ENCODE measurements at places on chromosomes 7 and 10.
A peak's percentile ranks its signal among the peaks of the same experiment; 100 is the strongest.

- no peak for DNase-seq
These were observed 31.9 kb downstream of the SLC26A4 start for GRCh38 chr7:107692501-107692900.

DNA sequence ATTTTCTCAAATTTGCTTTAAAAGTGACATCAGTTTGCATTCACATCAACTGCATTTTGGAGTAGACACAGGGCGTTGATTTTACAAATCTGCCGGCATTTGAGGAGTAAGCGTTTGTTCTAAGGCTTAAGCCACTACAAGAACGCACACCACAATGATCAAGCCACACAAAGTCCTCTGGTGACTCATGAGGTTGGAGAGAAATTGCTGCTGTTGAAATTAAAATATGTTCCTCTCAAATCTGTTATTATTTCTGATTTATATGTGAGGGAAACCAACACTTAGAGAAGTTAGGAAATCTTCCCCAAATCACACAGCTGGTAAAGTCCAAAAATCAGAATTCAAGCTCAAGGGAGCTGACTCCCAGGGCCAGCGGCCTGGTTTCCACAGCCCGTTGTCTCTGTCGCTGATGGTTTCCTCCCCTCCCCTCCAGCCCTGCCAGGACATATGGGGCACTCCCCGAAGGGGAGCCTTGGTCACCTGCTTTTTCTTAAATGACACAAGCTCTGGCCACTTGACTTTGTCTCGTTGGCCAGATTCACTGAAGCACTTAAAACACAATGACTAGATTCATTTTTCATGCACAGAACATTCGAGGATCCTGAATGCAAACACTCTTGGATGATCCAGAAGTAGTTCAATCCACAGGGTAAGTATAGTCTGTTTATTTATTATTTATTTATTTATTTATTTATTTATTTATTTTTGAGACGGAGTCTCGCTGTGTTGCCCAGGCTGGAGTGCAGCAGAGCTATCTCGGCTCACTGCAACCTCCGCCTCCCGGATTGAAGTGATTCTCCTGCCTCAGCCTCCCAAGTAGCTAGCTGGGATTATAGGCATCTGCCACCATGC is 29.2 kb upstream of the KLF6 start:
- no peak for DNase-seq

DNA sequence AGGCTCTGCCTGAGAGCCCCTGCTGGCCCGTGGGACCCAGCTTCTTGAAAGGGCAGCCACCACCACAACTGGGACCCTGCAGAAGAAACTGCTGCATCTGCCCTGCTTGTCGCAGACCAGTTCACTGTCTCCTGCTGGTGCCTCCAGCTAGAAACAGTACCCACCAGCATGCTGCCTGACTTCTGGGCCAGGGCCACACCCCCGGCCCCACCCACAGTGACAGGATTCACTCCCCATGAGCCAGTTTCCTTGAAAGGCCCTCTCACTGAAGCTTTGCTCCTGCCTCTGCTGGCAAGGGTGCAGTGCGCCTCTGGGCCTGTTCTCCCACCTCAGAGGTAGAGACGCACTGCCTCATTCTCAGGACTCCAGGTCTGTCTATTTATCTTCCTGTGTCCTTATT is 32.4 kb downstream of the ANXA11 start:
- DNase-seq: no peak

DNA sequence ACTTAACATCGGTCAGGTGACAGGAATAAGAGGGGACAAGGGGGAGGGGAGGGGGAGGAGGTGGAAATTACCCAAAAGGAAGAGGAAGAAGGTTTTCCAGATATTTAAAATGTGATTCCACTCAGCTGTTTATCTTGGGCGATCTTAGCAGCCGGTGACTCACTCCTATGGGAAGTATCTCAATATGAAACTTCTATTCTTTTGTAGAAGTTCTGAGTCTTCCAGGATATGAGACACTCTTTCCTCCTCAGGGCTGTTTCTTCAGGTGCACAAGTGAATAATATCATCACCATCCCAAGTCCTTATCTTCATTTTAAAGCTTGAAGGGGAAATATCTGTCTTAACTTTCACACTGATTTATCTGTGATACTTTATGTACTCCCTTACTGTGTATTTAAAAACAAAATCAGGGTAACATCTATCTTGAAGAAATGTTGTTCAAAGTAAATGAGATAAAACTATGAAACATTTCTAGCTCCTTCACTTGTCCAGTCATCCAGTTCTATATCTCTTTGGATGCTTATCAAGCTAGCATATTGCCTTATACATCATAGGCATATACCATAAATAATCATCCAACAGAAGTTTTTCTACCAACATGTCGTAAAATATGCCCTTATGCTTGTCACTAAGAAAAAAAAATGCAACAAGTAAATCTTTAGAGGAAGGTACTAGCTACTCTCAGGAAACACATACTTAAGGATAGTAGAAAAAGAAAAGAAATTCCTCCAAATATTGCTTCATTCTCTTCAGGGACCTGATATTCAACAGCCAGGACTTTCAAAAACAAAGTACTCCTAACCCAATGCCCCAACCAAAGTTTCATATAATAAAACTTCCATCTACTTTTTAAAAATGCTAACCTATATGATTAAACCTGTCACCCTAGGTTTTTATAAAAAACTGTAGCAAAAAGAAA is 13.7 kb downstream of the DOCK4 start:
- DNase-seq: no peak

DNA sequence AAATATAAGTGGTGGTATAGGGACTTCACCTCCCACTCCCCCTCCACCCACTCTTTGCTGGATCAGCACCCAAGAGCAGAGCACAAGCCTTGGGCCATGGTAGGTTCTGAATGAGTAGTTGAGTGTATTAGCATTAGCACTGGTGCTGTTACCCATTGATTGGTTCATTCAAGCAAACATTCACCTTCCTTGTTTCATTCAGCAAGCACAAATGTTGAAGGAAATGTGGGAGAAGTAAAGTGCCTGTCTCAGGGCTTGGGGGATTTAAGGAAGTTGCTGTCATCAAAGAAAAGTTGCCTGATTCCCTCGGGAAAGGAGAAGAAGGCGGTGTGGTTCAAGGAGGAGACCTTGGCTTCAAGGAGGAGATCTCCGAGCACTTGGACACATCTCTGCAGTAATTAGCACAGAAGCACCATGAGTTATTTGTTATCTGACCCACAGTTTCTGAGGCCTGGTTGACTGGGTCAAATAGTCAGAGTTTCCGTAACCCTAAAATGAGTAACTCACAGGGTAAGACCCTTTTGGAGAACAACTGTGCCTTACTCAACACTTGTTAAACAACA is 17.3 kb downstream of the IL2RA start:
- DNase-seq: no peak

- DNase-seq: no peak
These were observed 85.2 kb downstream of the ABCB5 start for GRCh38 chr7:20700453-20701227.

DNA sequence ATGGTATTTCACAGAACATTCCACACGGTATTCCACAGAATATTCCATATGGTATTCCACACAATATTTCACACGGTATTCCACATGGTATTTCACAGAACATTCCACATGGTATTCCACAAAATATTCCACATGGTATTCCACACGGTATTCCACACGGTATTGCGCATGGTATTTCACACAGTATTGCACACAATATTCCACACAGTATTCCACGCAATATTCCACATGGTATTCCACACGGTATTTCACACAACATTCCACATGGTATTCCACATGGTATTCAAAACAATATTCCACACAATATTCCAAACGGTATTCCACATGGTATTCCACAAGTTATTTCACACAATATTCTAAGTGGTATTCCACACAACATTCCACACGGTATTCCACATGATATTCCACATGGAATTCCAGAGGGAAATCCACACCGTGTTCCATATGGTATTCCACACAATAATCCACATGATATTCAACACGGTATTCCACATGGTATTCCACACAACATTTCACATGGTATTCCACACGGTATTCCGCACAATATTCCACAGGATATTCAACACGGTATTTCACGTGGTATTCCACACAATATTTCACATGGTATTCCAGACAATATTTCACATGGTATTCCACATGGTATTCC is 136.7 kb upstream of the CHST15 start:
- DNase-seq: no peak

DNA sequence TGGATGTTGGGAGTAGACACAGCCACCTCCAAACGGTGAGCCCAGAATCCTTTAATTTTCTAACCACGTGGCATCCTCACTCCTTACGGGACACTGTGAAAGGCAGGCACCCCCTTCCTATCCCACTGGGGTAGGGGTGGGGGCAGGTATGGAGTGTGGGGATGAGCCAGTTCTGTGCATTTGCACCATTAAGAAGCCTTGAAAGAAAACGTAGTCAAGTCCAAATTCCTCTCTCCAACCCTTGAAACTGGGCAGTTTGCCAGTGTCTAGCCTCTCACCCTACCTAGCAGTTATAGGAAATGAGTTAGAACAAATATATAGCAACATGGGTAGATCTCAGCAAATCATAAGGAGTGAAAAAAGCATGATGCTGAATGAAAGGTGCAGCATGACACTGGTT is 92.4 kb upstream of the LEP start:
- DNase-seq: no peak

GRCh38 chr7:9488555-9488954 is 1055.1 kb downstream of the NXPH1 start:
- peak; percentile 13 for DNase-seq

DNA sequence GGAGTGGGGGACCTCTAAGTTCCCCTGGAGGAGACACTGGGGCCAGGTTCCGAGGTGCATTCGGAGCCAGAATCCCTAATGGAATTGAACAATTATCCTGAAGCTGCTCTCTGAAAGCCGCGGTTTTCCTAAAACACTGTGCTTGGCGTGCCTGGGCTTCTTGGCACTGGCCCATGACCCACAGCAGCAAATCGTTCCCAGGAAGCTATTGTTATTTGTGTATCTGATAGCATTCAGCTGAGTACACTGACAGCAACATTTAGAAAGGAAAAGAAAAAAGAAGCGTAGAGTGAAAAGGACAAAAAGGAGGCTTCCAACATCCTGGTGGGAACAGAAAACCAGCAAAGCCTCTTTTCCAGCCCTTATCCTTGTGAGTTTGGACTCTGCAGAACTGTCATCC is 339.8 kb downstream of the FRMD4A start:
- no peak for DNase-seq

GRCh38 chr7:2010551-2011265 is 222.0 kb downstream of the MAD1L1 start:
- no peak for DNase-seq

DNA sequence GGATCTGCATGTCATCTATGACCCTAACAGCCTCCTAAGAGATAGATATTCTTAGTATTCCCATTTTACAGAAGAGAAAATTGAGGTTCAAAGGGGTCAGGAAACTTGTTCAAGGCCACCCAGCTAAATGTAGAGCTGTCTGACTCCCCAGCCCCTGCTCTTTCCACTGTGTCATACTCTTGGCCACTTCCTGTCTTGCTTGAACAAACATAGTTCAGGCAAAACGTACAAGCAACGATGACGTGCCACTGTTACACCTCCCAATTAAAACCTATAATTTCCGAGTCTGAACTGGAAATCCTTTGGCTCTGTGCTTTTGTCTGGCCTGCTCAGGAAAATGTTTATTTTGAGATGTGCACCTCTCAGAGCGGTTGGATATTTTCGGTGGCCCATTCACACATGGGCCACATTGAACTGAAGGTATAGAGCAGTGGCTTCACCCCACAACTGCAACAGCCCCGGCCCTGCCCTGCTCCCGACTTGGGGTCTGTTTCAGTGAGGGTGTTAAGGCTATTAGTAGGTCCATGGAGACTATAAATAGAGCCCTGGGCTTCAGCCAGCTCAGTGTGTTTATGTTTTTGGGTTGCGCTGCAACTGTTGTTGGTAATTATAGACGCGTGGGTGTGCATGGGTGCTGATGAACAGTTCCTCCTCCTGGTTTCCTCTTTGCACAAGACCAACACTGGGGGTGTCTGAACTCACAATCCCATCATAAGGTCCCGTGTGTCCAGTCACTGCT is 172.3 kb upstream of the ADO start:
- DNase-seq: no peak

- no peak for DNase-seq
These were observed 2.0 kb downstream of the HOXA11 start for GRCh38 chr7:27182861-27183681.

DNA sequence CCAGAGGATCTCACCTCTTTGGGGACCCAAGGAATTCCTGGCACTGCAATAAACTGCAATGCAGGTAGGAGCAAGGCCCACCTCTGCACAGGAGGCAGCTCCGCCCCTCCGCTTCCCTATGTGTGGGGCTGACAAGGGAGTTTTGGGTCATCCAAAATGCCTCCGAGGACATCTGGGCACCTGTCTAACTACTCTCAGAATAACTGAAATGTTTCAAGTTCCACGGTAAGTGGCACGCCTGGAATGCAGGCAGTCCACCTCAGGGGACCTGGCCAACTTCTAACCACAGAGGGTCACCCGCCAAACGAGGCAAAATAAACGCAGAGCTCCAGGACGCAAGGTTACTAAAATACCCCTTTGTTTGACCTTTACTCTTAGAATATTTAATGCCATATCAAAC is 102.5 kb downstream of the FGFR2 start:
- DNase-seq: no peak

DNA sequence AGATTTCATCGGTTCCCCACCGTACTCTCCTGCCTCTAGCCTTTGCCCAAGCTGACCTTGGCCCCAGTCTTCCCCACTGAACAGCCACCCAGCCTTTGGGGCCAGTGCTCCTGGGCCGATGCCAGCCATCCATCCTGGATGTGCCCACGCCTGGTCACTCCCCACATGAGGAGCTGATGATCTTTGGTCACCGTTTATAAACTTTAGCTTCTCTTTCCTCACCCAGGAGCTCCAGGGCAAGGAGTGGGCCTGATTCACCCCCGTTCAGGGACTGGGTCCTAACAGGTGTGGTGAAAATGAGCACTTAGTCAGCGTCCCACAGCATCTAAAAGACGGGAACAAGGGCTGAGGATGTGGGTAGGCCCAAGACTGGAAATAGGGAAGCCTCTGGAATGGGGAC is 22.9 kb downstream of the GTF2IRD1 start:
- DNase-seq: no peak

DNA sequence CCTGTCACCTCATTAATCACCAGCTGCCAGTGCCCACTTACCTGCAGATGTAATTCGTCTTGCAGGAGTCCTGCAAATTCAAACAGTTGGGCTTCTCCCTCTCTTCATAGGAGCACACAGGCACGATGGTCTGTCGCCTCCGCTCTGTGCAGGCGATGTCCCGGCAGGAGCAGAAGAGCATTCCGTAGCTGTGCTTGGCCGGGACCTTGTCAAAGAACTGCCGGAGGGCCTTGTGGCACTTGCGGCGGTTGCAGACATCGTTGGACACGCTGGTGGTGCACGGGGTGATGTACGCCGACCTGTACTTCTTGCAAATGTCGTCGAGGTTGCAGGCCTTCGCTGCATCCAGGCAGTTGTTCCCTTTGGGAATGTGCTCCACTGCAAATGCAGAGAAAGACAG is 147.8 kb downstream of the GFRA1 start:
- DNase-seq: no peak

- peak; percentile 66 for DNase-seq
These were observed 22.6 kb upstream of the CREB5 start for GRCh38 chr7:28389504-28390395.

DNA sequence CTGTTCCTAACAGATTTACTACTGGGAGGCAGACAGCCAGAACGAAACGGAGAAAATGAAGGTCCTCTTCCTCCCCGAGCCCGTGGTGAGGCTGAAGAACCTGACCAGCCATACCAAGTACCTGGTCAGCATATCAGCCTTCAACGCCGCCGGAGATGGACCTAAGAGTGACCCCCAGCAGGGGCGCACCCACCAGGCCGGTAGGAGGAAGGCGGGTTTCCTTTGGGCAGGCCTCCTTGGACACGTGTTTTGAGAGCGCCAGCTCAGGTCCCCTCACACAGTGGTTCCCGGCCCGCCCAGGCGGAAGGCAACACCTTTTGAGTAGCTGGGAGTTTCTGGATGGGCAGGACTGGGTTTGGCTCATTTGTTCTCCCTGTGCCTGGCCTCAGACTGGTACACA is 474.0 kb upstream of the FOXK1 start:
- no peak for DNase-seq

Data from epithelial cell of proximal tubule (primary cell).